ENCODE measurements at places on chromosomes 4 and X. TPM values are rescaled to one million over a fixed set of nuclear protein-coding genes. Genes with fewer than 3 reads are reported as not detected.

The SLC38A5 gene
- total RNA-seq, result 0.34 TPM

The CFAP99 gene
- total RNA-seq, result 0.05 TPM

The EDNRA gene
- total RNA-seq, result 0.24 TPM

The HEPH gene
- not detected for total RNA-seq

The MAGEA4 gene
- total RNA-seq, result not detected

All from A549 treated with CORT108297 at 1 μM for 4 hours (cell line).